Hindlimb muscle (tissue), 1 donor: ENCODE measurements at places on chromosomes 3 and 15. TPM values are rescaled to one million over a fixed set of nuclear protein-coding genes. Genes with fewer than 3 reads are reported as not detected.
A peak's percentile ranks its signal among the peaks of the same experiment; 100 is the strongest.

GRCh38 chr3:127212231-127212630 lies 19.3 kb downstream of the PRR23E start:
- no peak for DNase-seq

DNA sequence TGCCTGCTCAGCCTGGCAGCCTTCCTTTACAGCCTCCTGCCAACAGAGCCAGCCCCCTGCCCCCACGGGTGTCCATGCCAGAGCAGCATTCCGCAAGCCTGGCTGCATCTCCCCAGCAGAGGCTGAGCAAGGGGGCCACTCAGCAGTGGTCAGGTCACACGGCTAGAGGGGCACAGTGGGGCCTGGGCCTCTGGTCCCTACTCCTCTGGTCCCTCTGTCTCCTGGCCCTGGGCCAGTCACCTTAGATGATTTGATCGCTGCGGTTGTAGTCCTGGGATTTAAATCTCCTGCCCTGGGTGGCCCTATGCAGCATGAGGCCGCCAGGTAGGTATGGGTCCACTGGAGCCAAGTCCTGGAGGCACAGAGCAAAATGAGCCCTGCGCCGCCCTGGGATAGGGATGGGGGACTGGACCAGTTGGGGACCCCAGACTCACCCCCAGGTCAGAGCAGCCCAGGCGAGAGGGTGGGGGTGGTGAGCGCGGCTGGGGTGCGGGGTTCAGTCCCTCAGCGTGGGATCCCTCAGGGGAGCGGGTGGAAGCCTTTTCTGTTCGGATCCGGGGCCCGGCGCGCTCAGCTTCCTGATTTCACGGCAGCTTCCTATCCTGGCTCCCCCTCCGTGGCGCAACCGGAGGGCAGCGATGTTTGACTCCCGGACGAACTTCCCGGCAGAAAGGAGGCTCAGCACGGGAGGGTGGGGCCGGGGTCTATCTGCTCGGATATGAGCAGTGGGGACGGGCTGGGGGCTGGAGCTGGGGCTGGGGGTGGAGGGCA lies at the start of gene ZBTB47:
Gene ZBTB47, plus strand, starts transcription at position 138 of the 771 bp plus-strand sequence. CDS start 4,659 bp downstream, outside the sequence.
- DNase-seq = no peak

TRPM1 gene
- not detected for polyA plus RNA-seq

DNA sequence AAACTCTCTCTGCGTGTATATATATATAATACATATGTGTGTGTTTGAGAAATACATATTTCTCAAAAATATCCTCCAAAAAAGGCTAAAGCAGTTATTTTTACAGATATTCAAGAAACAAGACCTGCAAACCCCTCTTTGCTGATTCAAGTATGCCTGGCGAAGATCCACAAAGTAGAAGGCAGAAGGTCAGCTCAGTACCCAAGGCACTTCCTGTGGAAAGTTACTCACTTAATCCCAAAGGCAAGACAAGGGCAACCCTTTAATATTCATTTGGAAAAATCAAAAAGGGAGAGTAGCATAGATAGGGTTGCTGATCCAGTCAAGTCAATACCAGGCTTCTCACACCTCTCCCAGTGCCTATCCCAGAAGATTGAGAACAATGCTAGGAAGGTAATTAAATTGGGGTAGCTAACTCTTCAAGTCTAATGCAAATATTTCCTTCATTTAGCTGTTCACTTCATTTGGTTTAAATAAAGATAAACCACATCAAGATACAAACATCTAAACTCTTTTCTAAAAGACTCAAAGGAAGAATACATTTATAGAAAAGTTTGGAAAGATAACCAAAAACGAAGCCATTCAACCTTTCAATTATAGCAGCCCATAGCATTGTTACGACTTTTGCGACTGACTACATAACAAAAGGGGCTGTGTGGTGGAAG lies 7.2 kb downstream of the COX17 start:
- DNase-seq = no peak

OSTN gene
- 1.4 TPM for polyA plus RNA-seq

- DNase-seq = peak; percentile 23
Observed at GRCh38 chr3:24828551-24828950, 333.9 kb upstream of the THRB start.
